ENCODE measurements at places on chromosomes 12 and 14.

DNA sequence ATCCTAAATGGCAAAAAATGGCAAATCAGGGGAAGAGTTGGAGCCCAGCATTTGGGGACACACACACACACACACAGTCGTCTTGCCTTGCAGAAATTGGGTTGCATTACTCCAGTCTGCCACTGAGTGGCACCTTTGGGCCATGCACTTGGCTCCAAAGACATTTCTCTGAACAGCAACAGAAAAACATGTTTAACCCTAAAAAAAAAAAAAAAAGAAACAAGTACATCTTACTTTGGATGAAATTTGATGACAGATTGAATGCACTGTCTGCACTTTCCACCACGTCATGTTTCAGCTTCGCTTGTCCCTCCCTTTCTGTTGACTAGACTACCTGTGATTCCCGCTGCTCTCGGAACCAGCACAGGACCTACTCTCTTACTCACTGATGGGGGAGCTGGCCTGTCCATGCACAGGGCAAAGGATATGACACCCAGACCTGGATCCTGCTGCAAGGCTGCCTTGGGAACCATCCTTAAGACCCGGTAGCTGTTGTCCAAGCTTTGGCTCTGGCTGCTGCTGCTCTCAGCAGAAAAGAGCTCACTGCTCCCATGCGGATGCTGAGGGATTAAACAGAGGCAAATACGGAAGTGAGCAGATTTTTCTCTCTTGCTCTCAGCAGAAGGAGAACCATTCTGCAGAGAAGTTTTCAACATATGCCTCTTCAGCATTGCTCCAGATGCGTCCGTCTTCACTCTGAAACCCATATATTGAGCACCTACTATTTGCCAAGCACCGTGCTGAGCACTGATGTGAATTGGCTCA, 376.8 kb downstream of the DPF3 start:
- peak; percentile 73 for DNase-seq

DNA sequence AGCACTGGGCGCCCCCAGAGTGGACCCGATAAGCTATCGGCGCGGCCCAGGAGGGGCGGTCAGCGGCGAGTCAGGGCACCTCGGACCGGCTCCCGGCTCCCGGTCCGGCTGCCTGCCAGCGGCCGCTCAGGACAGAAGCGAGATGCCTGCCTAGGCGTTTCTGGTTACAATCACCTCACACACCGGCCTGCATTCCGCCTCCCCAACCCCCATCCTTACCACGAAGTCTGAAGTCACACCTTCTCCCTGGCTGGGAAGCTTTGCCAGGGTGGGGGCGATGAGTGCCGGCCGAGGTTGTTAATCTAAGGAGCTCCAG, 42.6 kb upstream of the TBX5 start:
- DNase-seq = no peak

DNA sequence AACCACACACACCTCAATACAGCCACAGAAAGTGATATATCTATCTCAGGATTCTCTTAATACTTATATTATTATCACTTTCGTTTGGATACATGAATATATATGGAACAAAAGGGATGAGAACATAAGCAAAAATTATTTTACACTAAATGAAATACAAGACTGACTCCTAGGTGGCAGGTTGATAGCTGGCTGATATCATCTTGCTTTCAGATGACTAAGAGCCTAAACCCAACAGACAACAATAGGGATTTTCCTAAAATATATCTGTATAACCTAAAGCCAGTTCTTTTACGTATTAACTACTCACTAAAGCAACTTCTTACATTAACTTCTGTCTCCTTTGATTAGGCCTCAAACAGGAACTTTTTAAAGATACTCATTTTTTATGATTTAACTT, 65.1 kb downstream of the BAZ1A start:
- DNase-seq = no peak

- DNase-seq = no peak
Observed at GRCh38 chr12:1781772-1782171, 38.6 kb upstream of the LRTM2 start.

DNA sequence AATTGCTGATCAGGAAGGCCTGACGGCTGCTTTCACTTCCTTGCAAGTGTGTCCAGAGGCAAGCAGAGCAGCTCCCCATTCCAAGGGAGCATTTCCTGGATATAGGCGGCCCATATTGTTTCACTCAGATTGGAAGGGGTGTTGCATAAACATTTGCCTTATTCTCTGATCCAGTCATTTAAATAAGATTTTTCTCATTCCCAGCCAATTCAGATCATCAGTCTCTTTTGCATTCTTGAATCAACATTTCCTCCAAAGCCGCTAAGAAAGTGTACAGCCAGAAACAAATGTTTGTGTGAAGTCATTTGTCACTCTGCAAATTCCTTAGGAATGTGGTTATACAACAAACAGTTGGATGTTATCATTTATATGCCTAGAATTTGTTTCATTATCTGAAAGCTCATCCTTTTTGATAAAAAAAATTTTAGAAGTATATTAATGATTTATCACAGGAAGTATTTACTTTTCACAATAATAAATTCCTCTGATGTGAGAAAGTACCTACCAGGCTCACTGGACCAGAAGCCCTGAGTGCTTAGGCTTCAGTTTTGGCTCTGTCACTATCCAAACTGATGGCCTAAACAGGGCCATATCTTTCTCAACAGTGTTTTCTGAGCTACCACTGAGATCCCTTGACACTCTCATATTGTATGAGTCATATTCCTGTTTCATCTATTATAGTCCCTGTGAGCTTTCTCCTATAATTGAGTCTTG, 379.6 kb downstream of the CCDC91 start:
- no peak for DNase-seq

DNA sequence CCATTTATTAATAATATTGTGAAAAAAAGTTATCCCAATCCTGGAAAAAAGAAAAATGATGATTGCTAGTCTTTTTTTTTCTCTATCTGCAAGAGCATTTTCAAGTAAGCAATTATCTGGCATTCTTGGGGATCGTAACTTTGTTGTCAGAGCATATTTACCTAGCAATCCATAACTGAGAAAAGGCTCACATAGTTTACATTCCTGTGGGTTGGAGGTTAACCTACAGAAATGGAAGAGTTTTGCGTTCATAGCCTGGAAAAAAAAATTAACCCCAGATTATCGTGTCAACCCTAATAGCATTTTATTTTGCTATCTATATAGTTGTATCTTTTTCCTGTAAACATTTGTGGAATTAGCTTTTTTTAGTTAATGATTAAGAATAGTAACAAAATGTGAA, 292.3 kb downstream of the DAD1 start:
- no peak for DNase-seq

DNA sequence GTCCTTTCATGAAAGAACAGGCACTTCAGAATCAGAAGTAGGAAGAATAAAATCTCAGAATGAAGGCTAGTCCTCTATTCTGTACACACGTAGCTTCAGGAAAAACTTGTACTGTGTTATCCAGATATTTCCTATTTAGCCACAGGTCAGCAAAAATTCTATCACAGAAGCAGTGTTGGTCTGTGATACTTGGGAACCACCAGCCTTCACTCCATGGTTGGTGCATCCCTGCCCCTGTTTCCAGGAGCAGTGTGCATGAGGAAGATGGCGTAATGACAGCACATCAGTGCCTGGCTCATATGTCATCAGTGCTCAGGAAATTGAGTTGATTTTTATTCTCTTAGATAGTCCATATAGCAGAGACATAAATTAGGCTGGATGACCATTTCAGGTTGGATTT, 87.7 kb downstream of the SAMD4A start:
- DNase-seq = no peak

DNA sequence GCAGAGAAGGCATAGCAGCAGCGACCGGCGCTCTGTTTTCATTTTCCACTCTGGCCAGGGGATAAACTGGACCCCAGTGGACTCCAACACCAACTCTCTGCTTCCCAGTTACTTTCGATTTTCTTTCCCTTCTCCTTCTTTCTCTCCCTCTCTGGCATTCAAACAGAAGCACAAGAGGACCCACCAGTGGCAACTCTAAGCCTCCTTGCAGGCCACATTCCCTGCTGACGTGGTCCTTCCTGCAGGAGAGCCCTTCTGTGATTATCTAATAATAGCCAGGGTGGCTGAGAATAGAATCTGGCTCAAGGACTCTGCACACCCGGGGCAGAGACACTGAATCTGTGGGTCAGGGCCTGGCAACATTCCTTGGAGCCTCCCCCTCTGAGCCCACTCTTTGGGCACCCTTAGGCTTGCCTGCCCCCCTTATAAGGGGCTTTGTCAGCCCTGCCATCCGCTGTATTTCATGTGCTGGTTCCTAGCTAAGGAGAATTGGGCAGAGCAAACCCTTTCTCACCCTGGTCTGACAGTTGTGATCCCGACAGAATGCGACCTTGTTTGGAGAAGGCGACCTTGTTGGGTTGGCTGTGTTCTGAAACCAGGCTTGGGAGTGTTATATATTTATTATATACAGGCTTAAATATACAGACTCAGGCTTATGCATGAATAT, 8.2 kb upstream of the HOXC6 start:
- DNase-seq = no peak

- no peak for DNase-seq
Observed at GRCh38 chr12:2414810-2415567, 362.2 kb downstream of the CACNA1C start.

- no peak for DNase-seq
Observed at GRCh38 chr14:49849213-49849847, 3.3 kb downstream of the NEMF start.

- DNase-seq = peak; percentile 73
Observed at GRCh38 chr12:10673659-10674384, at the start of gene STYK1. Gene STYK1 (minus strand): TSS chr12:10674052. CDS start chr12:10634618, 39,434 bp downstream.

DNA sequence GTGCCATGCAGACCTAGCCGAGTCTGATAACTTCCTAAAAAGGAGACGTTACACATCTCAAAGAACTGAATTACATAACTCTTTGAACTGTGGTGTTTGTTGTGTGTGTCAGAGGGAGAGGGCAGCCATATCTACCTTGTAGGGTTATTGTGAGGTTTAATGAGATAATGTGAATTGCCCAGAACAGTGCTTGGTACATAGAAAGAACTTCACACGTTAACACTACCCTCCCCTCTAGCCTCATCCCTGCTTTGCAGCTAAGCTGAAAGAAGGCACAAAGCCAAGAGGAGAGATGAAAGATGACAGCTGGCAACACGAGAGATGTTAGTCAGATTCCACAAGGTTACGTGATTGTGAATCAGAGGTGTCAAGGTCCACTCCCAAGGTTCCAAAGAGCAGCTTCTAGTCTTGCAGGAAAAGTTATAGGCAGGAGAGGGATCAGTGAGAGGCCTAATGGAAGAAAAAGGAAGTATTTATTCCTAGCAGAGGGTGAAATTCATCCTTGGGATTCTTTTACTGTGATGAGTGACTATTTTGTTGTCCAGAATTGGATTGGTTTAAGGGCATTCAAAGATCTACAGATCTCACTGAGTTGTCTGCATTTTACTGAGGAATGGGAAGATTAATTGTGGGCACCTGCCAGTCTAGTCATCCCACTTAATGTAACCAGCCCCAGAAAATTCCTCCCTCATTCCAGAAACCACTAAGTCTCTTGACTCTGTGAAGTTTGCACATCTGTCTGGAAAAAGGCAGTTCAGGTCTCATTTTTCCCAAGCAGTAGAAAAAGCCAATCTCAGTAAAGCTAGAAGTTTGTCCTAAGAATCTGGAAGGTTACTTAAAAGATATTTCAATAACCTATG, 25.9 kb upstream of the WNK1 start:
- no peak for DNase-seq

DNA sequence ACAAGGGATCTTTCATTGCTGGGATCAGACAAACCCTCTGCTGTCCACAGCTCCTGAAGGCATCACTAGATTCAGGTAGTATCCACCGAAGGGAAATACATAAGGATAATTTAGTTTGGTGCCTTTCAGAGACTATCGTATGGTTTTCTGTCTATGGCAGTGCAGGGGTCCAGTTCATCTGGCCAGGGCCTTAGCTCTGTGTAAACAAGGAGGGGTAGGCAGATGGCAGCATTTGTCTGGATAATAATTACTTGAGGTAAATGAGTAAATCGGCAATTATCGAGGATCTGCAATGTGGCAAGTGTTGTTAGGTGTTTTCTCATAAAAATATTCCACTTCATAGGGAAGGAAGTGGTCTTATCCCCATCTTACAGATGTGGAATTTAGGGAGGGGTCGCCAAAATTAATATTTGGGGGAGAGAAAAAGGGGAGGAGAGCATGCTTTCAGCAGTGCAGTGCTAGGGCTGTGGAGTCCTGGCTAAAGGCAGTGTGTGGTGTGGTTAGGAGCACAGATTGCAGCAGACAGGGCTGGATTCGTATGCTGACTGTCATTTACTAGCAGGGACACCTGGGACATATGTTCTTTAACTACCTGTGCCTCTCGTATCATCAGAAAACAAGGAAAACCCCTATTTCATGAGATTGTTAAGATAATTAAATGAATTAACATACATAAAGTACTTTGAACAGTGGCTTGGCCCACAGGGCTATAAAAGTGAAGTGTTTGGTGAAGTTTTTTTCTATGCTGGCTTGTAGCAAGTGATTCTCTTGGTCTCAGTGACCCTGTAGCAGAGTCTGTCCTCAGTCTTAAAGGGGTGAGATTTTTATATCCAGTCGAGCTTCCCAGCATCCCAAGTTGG, 27.1 kb downstream of the RASSF8 start:
- DNase-seq = no peak

- DNase-seq = no peak
Observed at GRCh38 chr12:97322388-97322787, 140.2 kb upstream of the RMST start.

DNA sequence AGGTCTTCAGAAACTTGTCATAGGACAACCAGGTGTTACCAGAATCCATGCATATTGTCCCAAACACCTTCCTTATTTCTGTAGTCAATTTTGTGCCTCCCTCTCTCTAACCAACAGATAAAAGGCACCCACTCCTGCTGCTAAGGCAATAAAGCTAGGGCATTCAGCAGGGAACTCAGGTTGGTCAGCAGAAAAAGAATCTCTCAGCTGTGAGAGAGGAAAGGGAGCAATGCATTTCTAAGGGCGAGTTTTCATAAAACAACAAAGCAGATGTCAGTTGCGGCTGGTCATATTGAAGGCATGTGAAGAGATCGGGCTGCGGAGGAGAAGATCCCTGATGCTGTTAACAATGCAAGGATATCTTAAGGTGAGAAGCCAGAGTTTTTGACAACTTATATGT, 7.4 kb upstream of the POU6F1 start:
- DNase-seq = no peak

GRCh38 chr12:118611295-118611694, 234.9 kb downstream of the SUDS3 start:
- no peak for DNase-seq

- DNase-seq = peak; percentile 10
Observed at GRCh38 chr12:109927622-109928021, 27.5 kb downstream of the TCHP start.

GRCh38 chr12:14621826-14622225, 54.1 kb upstream of the PLBD1 start:
- no peak for DNase-seq

DNA sequence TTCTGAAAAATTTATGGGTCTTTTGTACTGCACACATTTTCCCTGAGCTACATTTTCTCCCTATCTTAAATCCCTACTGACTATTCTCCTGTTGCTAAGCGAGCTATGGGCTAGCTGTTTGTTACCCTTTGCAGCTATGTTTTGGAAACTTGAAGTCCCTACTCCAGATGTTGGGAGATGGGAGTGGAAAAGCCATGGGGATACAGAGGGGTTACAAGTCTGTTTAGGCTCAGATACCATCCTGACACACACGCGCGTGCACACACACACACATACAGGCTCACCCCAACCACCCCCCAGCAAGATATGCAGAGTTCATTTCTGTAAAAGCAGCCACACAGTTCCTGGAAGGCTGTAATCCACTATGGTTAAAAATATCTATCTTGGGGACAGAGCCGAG, 15.8 kb downstream of the ATP5MC2 start:
- no peak for DNase-seq
